ENCODE measurements at places on chromosomes 1 and 21.
A peak's percentile ranks its signal among the peaks of the same experiment; 100 is the strongest.

DNA sequence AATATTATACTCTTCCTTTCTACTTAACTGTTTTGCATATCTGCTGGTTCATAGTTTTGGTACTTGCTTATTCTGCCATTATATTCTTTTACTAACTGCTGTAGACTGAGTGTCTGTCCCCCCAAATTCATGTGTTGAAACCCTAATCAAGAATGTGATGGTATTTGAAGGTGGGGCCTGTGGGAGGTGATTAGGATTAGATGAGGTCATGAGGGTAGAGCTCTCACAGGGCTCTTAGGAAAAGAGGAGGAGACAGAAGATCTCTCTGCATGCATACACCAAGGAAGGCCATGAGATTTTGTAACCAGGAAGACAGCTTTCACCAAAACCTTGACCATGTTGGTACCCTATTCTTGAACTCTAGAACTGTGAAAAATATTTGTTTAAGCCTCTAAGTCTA is 354.1 kb upstream of the B3GALT2 start:
- DNase-seq, result no peak

DNA sequence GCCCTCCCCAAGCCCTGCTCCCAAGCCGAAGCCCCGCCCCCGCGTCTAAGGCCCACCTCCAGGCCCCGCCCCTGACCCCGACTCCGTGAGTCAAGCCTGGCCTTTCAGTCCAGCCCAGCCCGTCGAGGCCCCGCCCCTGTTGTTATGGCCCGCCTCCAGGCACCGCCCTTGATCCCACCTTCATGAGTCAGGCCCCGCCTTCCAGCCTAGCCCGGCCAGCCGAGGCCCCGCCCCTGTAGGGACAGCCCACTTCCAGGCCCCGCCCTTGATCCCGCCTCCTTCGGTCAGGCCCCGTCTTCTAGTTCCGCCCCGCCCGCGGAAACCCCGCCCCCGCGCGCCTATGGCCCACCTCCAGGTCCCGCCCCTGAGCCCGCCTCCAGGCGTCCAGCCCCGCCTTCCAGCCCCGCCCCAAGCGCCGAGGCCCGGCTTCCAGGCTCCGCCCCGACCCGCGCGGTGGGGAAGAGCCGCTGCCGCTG is 247 bp upstream of the DOP1B start:
- DNase-seq, result peak; percentile 98

GRCh38 chr1:22285549-22286396 is 142.9 kb upstream of the WNT4 start:
- no peak for DNase-seq

DNA sequence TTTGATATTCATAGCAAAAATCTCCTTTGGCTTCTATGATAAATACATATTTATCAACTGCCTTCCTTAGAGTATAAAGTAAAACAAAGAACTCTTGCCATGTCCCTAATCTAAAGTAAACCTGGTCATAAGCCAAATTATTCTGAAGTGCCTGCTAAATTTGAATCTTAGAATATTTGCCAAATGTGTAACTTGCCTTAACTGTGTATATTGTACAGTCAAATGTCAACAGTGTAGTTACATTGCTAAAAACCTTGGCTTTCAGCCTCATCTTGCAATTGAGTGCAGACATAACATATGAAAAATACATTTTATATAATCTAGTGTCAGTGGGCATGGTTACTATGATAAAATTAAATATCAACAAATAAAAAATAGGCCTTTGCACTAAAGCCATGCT is 583.4 kb upstream of the ADAMTS5 start:
- DNase-seq, result no peak

GRCh38 chr1:101407505-101408211 is 170.8 kb downstream of the S1PR1 start:
- no peak for DNase-seq

- no peak for DNase-seq
Observed at GRCh38 chr1:244952940-244953339, 88.6 kb upstream of the HNRNPU start.

GRCh38 chr1:238833919-238834318 is 552.4 kb upstream of the CHRM3 start:
- DNase-seq, result no peak

- no peak for DNase-seq
Observed at GRCh38 chr1:41936107-41936506, 17.4 kb upstream of the HIVEP3 start.

DNA sequence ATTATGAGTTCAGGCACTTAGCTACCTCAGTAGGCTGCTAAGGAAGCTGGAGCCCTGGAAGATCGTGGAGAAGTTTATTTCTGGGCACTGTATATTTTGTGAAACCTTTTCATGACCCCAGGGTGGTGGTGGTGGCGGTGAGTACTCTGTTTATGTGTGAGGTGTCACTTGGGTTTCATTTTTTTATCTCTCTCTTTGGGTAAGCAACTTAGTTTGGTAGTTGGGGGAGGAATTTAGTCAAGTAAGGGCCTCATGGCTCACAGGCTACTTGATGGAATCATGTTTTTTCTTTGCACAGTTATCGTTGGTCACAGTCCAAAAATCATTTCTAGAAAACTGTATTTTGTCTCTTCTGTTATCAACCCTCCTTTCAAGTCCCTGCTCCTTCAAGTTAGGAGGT is 33.9 kb downstream of the C1orf141 start:
- DNase-seq, result no peak

GRCh38 chr1:33617451-33617850 is 145.0 kb downstream of the ZSCAN20 start:
- DNase-seq, result no peak

GRCh38 chr1:116347696-116348095 is 25.3 kb upstream of the ATP1A1 start:
- DNase-seq, result no peak

GRCh38 chr1:61491497-61491896 is 233.4 kb downstream of the TM2D1 start:
- DNase-seq, result no peak

GRCh38 chr1:76136894-76137293 is 62.3 kb downstream of the ST6GALNAC3 start:
- no peak for DNase-seq

DNA sequence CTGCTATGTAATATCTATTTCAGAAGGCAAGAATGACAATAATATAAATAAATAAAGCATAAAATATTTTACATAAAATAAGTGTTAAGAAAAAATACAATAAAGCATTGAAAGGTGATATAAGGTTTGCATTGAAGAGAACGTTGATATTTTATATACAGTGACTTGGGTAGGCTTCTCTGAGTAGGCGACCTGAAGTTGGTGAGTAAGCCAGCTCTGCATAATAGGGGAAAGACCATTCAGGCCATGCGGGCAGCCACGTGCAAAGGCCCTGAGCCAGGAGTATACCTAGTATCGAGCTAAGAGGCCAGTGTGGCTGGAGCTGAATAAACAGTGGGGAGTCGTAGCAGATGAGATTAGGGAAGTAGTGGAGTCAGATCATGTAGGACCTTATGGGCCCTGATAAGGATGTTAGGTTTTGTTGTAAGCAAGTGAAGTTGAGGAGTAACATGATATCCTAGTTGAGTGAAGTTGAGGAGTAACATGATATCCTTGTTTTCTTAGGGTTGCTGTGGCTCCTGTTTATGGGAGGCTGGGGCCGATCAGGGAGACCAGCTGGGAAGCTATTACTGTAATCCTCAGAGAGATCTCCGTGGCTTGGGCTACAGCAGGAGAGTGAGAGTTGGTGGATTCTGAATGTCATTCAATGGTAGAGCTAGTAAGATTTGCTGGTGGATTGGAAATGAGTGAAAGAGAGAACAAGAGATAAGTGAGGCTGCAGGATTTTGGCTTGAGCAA is 22.0 kb downstream of the KCNK1 start:
- DNase-seq, result no peak

DNA sequence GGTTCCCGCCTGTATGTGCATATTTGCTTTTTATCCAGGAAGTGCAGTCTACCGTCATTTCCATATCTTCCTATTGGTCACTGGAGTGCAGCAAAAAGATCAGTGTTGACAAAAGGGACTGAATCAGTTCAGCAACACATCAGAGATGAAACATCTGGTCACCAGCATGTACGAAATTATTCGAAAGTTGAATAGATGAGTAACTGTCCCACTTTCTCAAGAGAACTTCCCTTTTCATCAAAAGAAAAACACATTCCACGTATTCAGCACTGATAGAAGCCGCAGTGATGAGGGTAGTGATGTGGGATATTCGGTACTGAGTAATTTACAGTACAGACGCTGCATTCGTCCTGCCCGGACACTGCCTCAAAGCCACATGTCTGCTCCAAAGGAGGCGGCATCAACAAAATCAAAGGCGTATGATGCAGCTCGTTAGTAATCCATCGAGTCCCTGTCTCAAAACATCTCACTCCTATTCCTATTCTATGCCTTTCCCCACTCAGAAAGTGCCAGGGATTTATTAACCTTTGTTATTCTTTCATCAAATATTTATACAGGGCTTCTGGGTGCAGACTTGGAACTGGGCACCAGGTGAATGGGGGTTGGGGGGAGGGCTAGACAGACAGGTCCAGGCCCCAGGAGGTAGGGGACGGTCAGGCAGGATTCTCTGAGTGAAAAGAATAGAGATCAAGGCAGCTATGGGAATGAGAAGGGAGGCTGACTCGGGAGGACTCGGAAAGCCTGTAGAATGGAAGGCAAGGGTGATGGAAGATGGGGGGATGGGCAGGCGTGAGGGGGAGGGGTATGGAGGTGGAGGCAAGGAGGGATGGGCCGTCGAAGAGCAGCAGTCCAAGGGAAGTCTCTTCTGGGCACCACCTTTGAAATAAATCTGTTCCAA is 79.5 kb upstream of the SLC45A1 start:
- DNase-seq, result no peak

DNA sequence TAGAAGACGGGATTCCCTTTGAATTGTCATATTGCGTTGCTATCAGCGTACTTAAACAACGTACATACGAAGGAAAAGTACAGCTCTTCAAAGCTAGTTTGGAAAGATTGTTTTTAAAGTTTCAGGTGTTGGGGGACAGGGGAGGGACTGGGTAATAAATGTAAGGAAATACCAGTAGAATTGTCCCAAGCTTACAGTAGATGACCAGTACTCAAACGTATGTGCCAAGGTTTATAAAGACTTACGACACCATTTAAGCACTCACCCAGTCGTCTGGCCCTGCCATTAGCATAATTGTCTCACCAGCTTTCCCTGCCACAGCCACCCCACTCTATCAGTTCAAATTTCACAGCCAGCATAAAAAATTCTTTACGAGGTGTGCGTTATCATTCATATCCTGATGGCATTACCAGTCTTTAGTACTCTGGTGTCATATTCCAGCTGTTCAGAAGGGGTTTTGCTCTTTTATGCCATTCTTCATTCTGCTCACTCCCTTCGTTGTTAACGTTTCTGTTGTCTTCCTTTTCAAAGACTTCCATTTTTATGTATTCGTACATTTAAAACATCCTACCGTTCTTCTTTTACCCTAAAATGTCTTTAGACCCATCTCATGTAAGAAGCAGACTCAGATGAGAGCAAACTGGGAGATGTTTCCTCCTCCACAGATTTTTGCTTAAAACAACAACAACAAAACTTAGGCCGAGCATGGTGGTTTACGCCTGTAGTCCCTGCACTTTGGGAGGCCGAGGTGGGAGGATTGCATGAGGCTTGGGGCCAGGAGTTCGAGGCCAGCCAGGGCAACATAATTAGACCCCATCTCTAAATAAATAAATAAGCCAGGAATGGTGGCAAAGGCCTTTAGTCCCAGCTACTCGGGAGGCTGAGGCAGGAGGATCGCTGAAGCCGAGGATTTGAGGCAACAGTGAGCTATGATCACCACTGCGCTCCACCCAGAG is 1.0 kb upstream of the HP1BP3 start:
- DNase-seq, result no peak

GRCh38 chr1:241985787-241986186 is 13.1 kb downstream of the MAP1LC3C start:
- DNase-seq, result no peak

DNA sequence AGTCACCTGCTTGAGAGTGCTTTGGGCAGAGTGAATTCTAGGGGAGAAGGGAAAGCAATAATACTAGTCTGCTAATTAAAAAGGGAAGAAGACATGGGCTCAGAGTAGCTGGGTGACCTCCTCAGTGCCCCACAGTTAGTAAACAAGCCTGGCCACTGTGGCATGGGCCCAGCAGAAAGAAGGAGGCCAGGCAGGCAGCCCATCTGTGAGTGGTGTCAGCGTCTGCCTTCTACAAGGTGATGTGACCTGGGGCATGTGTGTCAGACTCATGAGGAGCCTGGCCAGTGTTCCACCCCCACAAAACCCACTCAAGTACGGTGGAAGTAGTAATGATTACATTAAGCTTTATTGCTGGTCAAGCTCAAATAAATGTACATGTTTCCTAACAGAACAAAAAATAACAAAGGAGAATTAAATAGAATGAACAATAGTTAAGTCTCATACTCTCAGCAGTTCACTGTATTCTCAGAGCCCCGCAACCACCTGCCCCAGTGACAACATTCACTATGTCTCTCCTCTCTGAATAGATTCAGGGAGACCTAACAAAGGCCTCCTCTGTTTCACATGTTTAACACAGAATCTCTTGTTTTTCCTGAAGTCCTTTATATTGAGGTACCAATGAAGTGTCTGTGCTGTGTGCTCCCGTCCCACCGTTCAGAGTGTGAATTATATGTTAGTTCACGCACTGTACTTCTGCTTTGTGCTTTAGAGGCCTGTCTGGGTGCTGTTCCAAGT is 32.5 kb downstream of the SLC22A15 start:
- peak; percentile 78 for DNase-seq

DNA sequence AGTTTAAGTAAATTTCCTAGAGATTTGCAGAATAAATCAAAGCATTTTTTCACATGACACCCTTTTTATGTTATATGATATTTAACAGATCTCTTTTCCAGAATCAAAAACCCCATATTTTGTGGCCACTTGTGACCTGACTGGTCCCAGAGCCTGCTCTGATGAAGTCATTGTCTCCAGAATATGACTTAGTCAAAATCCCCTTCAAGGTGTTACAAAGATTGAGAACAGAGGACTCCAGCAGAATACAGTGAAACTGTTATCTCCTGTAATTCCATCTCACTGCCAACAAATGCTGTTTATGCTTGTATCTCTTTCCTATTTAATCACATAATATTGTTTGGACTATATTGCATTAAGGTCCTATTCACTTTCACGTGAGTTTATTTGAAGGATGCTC is 25.6 kb downstream of the RGS1 start:
- DNase-seq, result no peak

GRCh38 chr1:203935321-203935720 is 73.9 kb downstream of the SNRPE start:
- no peak for DNase-seq

DNA sequence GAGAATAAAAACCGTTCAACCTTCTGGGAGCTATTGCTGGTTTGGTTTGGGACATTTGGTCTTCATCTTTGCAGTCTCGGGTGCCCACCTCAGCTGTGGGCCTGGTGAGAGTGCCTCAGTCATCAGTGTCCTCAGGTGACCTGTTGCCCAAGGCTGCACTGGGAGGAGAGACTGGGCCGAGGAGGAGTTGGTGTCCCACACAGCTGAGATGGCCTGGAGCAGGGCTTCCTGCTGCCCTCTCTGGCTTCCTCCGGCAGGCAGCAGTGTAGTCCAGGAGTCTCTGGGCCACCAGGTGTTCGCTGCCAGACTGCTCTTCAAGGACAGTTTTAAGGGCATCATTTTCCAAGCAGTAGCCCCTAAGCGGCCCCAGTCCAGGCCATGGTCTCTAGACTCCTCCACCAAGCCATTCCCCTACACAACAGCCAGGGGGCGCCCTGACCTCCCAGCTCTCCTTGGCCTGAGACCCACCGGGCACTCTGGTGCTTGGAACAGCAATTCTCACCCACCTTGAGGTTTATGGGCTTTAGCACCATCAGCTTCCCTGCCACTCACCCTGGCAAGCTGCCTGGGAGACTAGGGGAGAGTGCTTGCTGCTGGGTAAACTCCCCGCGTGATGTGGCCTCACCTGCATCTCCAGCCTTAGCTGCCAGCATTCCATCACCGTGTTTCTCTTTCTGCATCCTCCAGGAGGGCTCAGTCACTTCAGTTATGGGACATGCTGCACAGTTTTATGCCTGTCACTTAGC is 9.1 kb upstream of the SYTL1 start:
- DNase-seq, result no peak

All from hippocampal formation (tissue), 2 donors.